ENCODE measurements at places on chromosomes 2 and 18.

DNA sequence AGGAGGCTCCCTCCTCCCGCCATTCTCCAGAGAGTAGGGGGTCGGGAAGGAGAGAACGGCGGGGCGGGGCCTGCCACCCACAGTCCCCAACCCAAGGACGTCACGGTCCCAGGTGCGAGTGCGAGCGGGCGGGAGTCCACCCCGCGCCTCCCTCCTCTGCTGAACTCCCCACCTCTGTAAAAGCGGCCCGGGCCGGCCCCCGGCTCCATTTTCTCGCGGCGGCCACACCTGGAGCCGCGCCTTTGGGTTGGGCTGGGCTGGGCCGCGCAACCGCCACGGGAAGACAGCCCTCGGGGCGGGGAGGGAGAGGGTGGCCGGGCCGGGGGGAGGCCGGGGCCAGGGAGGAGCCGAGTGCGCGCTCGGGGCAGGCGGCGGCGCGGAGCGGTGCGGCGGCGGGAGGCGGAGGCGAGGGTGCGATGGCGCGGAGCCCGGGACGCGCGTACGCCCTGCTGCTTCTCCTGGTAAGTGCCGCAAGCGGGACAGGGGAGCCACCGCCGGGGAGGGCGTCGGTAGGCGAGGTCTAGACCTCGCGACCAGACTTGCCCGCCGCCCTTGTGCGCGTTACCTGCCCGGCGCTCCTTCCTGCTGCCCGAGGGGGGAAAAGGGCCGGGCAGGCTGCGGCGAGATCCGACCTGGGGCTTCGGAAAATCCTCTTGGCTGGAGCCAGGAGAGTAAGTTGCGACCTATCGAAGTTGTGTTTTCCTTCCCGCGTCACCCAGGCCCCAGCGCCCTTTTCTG, at the start of gene DSG2:
DSG2 (plus strand) TSS at position 342 of the 738 bp plus-strand sequence; CDS start at position 417, 75 bp downstream.
- DNase-seq: no peak

DNA sequence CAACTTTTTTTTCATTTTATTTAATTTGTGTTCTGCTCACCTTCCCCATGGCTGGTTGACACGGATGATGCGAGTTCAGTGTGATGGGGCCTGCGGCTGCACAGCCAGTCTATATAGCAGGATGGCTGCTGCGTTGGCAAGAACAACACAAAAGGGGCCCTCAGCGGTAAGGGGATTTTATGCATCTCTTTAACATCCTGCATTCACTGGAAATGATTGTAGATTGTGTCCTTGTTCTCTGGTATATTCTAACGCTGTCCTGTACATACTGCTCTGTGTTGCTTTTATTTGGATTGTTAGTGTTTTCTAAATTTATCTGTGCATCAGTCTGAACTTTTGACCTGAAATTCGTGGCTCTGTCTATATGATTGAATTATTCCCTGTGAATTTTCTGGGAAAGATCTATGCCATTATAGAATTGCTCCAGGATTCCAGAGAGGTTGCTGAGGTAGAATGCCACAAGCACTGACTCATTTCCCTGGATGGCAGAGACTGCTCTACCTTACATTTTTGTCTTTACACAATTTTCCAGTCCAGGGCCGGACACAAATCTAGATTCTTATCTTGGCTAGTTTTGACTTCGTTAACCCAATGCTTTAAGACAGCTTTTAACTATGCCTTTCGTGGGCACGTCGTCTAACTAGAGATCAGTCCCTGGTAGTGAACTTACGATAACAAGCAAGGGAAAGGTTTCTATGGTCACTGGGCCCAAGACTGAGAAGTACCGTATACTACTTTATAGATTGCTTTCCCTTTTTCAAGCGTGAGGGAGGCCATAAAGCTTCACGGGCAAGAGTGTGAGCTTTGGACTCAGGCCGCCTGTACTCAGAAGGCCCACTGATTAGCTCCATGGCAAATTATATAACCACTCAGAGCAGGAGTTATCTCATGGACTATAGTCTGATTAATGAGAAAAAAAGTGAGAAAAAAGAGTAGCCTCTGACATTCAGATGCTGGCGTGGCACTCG, at the start of gene CRYGC:
CRYGC (minus strand) TSS at position 85 of the 968 bp plus-strand sequence; CDS start at position 49, 36 bp downstream.
- no peak for DNase-seq

- no peak for DNase-seq
Observed at GRCh38 chr18:28036488-28036887, 140.4 kb downstream of the CDH2 start.

DNA sequence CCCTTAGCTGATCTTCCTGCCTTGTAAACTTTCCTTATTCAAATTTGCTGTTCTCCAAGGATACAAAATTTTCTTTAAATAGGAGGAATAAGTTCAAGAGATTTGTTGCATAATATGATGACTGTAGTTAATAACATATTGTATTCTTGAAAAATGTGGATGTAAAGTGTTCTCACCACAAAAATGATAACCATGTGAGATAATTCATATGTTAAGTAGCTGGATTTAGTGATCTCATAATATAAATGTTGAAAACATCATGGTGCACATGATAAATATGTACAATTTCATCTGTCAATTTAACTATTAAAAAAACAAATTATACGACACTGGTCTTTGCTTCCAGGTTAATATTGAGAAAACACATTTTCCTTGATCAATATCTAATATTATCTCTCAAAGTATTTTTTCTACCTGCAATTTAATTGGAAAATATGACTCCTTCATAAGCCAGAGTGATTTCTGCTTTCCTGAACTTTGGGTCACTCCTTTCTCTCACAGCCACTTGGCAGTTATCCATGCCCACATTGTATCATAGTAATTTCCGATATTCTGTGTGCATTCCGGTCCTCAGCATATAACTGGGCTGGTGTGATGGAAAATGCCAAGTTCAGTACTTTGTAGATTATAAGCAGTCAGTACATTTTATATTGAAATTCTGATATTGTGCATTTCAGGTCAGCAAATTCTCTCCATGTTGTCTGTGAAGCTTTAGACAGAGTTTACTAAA, 152.6 kb downstream of the GULP1 start:
- DNase-seq: no peak

DNA sequence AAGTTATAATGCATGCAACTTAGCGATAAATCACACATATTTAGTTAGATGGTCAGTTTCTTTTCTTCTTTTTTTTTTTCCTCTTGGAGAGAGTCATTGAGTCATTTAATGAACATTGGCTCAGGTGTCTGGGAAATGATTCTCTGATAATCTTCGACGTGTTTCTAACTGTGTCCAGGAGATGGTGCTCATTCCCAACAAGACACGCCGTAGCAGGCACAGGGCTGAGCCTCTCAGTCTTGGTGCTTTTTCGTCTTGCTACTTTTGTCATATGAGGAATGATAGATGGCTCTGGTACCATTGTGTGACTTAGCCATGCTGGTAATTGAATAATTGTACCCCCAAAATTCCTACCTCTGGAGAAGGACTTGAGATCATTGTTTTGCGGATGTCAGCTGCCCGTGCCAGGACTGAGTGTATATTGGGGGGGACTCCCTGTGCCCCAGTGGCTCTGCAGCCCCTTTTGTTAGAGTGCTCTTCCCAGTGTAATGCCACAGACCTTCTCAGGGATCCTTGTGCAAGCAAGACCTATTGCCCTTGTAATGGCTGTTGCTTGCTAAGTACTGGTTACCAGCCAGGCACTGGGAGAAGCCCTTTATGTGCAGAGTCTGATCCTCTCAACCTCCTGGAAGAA, 107.6 kb upstream of the CYRIA start:
- DNase-seq: peak; percentile 15

All from Panc1 (cell line).